ENCODE measurements at places on chromosomes 6 and 20.
A peak's percentile ranks its signal among the peaks of the same experiment; 100 is the strongest.

GRCh38 chr6:122930252-122931180 lies 65.5 kb upstream of the CLVS2 start:
- no peak for DNase-seq

GRCh38 chr20:41616228-41616627 lies 1.9 kb downstream of the CHD6 start:
- no peak for DNase-seq

GRCh38 chr6:163253556-163254213 lies 160.8 kb upstream of the QKI start:
- DNase-seq = no peak

GRCh38 chr6:31785475-31785874 lies 8.3 kb upstream of the VWA7 start:
- DNase-seq = no peak

GRCh38 chr6:149125309-149125708 lies 192.2 kb upstream of the TAB2 start:
- DNase-seq = no peak

GRCh38 chr20:50304501-50304856 lies 113.8 kb downstream of the CEBPB start:
- DNase-seq = peak; percentile 73

DNA sequence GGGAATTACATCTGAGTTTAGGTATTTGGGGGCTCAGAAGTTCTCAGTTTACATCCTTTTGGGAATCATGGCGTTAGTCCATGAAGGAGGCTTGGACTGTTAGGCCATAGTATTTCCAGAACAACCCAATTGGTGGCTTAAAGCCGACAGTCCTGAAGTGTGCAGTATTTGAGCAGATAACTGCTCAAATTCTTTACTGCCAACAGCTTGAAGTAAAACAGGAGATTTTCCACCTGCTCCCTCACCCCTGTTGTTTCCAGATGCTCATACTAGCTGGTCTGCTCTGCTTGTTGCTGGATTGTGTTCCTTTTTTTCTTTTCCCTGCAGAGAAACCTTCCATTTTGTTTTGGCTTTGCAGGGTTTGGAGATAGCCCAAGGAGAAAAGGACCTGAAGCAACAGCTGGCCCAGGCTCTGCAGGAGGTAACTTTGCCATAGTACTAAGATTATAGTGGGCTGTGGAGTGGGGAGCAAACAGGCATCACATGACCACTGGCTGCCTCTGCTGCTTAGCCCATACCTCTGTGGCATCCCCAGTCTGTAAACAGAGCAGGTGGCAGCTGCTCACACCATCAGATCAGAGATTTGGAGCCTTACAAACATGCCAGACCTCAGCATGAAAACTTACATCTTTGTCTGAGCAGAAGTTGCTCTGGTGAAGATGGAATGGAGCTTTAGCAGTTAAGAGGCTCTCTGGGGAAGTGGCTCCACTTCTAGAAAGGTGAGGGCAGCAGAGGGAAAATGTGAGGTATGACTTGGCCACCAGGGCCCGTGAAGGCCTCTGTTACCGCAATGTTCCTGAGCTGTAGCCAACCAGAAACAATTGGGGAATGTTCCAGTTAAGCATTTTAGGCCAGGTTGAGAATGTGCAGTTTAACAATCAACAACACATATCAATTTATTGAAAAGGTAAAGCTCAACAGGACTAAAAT lies 17.6 kb downstream of the RNF8 start:
- DNase-seq = no peak

DNA sequence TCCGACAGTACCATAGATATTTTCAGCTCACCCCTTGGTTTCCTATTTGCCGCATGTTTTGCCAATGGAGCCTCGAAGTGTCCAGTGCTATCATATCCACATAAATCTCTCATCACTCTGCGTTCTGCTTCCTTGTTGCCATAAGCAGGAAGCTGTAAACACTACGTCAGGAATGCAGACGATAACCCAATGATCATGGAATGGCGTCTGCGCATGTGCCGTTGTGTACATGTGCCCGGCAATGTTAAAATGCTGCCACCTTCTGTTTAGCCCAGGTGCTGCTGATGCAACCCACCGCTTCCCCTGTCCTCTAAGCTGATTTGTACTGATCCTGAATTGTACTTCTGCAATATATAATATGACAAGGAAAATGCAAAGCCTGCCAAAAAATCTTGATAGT lies 607.5 kb downstream of the HDGFL1 start:
- DNase-seq = no peak

- DNase-seq = no peak
Observed at GRCh38 chr20:47661714-47662113, 123.6 kb downstream of the SULF2 start.

DNA sequence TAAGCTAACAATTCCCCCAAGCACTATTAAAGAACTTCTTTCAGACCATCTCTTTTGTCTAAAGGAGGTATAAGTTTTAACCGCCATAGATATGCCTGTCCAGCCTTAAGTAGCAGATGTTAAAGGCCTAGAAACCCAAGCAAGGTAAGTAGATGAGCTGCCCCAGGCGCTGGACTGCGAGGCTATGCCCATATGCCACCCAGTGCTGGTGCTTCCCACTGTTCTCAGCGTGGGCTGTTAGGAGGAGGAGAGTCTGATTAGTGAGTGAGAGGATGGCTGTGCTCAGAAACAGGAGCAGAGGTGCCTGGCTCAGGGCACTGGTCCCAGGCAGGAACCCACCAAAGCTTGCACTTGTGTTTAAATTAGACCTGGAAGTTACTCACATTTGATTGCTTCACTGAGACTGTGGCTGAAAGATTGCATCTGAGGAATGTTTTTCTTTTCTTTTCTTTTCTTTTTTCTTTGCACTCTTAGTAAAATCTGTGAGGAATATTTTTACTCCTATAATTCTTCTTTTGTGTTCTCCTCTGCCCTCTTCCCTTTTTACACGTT lies 32.2 kb downstream of the PRPH2 start:
- no peak for DNase-seq

- no peak for DNase-seq
Observed at GRCh38 chr6:3396503-3397180, 60.2 kb downstream of the SLC22A23 start.

- DNase-seq = peak; percentile 26
Observed at GRCh38 chr20:36314734-36315544, 8.8 kb downstream of the DLGAP4 start.

DNA sequence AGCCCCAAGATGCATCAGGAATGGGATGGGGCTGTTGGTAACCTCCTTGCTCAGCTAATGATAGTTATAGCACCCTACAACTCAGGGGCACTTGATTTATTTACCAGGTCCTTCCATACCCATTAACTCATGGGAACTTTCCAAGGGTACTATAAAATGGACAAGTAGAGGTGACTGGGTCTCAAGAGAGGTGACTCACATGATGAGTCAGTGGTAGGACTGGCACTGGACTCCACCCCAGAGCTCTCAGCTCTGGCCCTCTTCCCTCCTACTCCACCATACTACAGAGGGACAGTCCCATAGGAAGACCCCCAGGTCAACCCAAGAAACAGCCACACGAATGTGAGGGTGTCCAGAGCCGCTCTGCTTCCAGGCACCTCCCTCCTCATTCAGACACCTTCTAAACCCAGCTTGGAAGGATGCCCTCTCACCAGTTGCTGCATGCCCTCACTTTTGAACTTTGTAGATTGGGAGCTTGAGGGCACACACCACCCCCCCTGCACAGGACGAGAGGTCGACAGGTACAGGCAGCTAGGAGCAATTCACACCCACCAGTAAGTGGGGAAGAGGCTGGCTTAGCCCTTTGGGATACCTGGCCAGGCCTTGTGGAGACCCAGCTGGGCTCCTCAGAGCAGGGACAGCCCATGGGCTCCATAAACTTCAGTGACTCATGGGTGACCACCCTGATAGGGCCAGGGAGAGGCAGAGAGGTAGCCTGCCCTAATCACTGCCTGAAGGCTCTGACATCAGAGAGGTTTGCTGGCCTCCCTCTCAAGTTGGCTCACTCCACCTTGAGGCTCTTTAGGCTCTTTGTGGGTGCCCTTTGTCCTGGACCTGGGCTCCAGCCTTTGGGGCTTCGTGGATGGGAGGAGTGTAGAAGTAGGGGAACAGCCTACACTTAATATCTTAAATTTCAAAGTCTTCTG lies 81.6 kb upstream of the MLN start:
- DNase-seq = no peak

- no peak for DNase-seq
Observed at GRCh38 chr6:33696548-33697518, 14.7 kb downstream of the UQCC2 start.

GRCh38 chr20:33482581-33482980 lies 7.3 kb upstream of the CBFA2T2 start:
- DNase-seq = no peak

DNA sequence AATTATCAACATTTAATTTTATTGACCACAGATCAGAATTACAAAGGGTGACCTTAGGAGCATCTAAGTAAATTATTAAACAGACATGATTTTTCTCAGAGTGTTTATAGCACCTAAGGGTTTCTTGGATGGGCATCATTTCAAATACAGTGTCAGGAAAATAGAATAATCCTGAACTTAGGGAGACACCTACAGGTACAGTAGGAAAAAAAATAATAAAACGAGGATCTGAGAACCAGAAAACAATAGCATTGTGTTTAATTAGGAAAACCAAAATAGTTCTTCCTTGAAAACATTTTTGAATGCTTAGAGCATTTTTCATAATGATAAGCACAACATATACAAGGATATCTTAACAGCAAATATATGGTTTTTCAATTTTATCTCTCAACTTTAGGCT lies 39.2 kb downstream of the MMUT start:
- no peak for DNase-seq

- DNase-seq = no peak
Observed at GRCh38 chr6:158717341-158718330, 67.8 kb downstream of the SYTL3 start.

- no peak for DNase-seq
Observed at GRCh38 chr20:19285436-19285835, 73.0 kb downstream of the SLC24A3 start.

DNA sequence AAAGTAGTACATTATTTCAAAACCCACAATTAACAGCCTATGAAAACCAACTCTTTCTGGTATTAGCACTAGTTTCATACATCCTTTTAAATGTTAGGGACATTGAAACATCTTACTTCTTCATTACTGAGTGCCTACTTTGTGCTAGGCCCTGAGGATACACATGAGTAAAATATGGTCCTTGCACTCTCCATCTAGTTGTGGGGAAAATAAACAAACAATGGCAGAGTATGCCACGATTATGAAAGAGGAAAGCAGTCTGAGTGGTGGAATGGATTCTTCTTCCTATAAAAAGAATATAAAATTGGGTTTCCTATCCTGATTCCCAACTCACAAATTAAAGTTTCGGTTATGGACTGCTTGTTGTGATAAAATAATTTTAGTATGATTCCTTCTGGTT lies 84.9 kb downstream of the ATXN1 start:
- DNase-seq = no peak

DNA sequence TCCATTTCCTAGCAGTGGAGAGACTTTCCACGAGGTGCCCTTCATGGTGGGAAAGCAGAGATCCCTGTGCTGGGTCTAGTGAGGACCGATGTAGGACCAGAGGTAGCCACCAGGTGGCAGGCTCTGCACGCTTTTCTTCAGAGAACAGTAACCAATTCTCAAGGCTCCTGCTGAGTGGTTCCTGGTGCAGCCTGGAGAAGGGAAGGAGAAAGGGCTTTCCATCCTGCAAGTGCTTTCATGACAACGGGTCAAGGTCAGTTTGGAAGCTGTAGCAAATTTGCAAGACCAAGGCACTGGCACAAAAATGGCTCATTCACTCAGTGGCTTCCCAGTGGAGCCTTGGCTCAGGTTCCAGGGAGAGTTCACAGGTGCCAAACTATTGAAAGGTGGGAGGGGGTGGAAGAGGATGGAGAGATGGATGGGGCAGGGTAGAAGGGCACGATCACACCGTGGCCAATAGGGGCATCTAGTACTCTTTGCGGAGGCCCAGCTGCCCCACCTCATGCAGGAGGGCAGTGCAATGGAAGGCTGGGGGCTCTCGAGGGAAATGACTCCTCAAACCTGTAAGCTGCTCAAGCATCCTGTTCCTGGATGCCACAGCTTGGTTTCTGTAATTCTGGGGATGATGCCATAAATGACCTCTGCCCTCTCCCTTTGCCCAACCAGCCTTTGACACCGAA lies 25.5 kb upstream of the KCNK16 start:
- peak; percentile 85 for DNase-seq

- DNase-seq = no peak
Observed at GRCh38 chr6:36666826-36667591, 11.5 kb upstream of the CDKN1A start.

DNA sequence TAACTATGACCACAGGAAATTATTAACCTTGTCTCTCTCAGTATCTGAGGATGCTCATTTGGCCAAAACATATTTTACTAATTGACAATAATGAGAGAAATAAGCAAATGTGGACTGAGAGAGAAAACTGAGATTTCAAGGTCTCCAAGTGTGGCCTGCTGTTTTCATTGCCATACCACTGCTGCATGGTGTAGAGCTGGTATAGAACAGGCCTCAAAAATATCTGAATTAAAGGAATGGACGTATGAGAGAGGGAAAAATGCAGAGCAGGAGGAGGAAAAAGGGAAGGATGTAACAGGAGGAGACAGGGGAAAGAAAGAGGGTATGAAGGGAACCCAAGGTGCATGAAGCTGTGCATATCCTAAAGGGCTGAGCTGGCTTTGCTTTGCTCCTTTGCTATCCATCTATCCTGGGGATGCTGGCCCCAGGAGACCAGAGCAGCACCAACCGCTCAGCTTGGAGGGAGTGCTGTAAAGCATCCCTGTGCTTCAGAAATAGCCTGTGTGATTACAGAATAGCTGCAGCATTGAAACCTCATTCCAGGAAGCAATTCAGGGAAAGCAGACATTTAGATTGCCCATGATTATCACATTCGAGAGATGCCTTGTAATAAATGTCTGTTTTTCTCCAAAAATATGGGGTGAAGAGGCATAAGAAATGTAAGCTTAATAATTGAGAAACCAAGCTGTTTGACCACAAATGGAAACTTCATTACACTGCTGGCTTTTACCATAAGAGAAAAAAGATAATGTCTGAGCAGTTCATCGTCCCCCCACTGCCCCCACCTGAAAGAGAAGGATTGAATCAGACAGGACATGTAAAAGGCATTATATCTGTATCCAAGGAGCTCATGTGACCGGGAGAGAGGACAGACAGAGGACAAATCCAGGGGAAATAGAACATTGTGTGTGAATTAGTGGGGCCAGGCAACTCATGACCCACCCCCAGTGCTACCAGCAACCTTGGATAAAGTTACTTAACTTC lies 80.6 kb downstream of the F13A1 start:
- DNase-seq = no peak

GRCh38 chr6:84739866-84740208 lies 24.6 kb downstream of the TBX18 start:
- DNase-seq = no peak

GRCh38 chr6:72182337-72183246 lies 296.2 kb downstream of the RIMS1 start:
- peak; percentile 69 for DNase-seq

- no peak for DNase-seq
Observed at GRCh38 chr6:112210852-112211251, 43.5 kb downstream of the LAMA4 start.

DNA sequence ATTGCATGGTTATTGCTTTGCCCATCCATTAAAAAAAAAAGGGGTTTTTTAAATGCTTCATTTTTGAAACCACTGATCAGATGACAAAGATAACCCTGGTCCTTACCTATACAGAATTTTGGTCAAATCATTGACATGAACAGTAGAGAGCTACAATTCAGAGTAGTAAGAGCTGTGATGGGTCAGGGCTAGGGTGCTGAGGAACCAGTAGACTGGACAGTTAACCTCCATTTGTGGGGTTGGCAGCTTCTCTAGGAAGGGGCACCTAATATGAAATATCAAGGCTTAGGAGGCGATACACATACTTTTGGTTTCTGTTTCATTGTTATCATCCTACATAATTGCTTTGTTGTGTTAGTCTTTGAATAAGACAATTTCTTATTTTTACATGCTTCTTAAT lies 55.1 kb downstream of the ORC3 start:
- DNase-seq = no peak

Data from right forelimb (tissue), 1 donor.